ENCODE measurements at places on chromosomes 7 and 10.

DNA sequence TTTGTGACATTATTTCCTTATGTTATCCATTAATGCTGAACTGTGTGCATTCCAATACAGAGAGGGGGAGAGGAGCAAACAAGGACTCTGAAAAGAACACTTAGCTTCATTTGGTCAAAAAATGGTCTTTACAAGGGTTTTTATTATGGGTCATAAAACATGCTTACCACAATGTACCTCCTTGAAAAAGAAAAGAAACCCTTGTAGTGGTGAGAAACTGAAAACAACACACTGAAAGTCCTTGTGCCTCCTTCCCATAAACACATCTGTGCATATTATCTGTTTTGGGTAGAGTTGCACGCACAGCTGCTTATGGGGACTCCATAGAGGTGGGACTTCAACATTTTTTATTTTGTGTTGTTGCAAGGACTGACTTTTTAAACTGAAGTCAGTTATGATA is 98.7 kb downstream of the CDK6 start:
- no peak for DNase-seq

DNA sequence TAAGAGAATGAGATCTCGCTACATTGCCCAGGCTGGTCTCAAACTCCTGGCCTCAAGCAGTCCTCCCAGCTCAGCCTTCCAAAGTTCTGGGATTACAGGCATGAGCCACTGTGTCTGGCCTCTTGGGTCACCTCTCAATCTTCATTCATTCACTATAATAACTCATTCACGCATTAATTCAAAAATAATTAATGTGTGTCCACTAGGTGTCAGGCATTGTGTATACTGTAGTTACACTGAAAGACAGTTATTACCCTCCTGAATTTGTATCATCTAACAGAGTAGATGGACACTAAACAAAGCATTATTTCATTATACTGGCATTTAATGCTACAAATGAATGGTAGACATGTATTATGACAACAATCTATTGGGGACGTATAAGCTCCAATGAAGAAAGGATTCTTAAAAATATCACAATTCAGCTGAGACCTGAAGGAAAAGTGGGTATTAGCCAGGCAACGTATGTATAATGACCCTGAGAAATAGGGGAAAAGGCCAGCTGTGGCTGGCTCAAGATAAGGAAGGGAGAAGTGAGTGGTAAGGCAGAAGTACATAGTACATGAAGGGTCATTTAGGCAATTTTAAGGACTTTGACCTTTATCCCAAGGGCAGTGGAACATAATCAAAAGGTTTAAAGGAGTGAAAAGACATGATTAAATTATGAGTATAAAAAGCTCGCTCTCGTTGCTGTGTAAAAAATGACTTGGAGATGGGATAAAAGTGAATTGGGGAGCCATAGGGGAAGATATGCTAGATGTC is 150.7 kb downstream of the BTAF1 start:
- DNase-seq = no peak

GRCh38 chr7:103115771-103116170 is 33.1 kb downstream of the NAPEPLD start:
- no peak for DNase-seq

GRCh38 chr10:89613582-89613981 is 31.5 kb downstream of the PANK1 start:
- DNase-seq = no peak

GRCh38 chr10:99996671-99997648 is 12.8 kb downstream of the DNMBP start:
- no peak for DNase-seq

GRCh38 chr10:47312663-47312995 is 9.6 kb upstream of the GDF2 start:
- DNase-seq = no peak

- DNase-seq = no peak
These were observed 42.3 kb upstream of the SP8 start for GRCh38 chr7:20828947-20829346.
